Activated CD4-positive, alpha-beta memory T cell treated with anti-CD3 and anti-CD28 coated beads for 36 hours (primary cell): ENCODE measurements at places on chromosomes 3 and 15. TPM values are rescaled to one million over a fixed set of nuclear protein-coding genes. Genes with fewer than 3 reads are reported as not detected.

GRCh38 chr3:123295901-123296250 lies 94.1 kb downstream of the SEC22A start:
- no peaks in the 10 kb centered on the region for H3K27me3 ChIP-seq
- no peaks in the 10 kb centered on the region for H3K36me3 ChIP-seq
- DNase-seq: no peak

DNA sequence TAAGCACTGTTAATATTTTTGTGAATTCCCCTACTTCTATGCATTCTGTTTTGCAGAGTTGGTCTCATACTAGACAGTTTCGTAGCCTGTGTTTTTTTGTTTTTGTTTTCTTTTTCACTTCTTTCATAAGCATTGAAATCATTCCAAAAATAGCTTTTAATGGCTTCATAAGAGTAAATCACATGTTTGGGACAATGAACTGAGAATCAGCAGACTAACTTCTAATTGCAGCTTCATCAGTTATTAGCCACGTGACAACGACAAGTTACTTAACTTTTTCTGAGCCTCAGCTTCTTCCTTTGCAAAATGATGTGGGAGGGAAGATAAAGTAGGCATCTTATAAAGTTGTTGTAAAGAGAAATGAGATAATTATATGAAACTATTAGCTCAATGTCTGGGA lies 124.8 kb downstream of the LIPC start:
- H3K4me3 ChIP-seq: no peak overlapping the region
- H3K27ac ChIP-seq: no peak overlapping the region
- peaks cover 3% of the 10 kb centered on the region for H3K27me3 ChIP-seq
- no peaks in the 10 kb centered on the region for H3K36me3 ChIP-seq
- H3K4me1 ChIP-seq: no peaks in the 10 kb centered on the region

UBE2E1 gene
- total RNA-seq: 82.8 TPM

DNA sequence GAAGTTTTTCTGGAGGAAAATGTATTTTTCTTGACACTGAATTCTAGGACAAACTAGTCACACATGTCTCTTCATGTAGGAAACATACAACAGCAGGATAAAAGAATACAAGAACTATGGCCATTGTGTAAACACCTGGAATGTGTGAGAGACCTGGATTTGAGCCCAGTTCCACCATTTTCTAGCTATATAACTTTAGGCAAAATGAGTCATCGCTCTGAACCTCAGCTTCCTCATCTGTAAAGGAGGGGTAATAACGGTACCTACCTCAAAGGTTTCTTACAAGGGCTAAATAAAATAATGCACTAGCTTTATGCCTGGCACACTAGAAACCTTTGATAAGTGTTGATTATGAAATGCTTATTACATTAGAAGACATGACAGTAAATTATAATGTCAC lies 57.8 kb downstream of the RIOX2 start:
- no peak for DNase-seq
- peak overlapping the region; percentile 18 for H3K27ac ChIP-seq
- H3K36me3 ChIP-seq: peaks cover 34% of the 10 kb centered on the region
- no peak overlapping the region for H3K4me3 ChIP-seq
- H3K4me1 ChIP-seq: peaks cover 28% of the 10 kb centered on the region
- no peaks in the 10 kb centered on the region for H3K27me3 ChIP-seq

DNA sequence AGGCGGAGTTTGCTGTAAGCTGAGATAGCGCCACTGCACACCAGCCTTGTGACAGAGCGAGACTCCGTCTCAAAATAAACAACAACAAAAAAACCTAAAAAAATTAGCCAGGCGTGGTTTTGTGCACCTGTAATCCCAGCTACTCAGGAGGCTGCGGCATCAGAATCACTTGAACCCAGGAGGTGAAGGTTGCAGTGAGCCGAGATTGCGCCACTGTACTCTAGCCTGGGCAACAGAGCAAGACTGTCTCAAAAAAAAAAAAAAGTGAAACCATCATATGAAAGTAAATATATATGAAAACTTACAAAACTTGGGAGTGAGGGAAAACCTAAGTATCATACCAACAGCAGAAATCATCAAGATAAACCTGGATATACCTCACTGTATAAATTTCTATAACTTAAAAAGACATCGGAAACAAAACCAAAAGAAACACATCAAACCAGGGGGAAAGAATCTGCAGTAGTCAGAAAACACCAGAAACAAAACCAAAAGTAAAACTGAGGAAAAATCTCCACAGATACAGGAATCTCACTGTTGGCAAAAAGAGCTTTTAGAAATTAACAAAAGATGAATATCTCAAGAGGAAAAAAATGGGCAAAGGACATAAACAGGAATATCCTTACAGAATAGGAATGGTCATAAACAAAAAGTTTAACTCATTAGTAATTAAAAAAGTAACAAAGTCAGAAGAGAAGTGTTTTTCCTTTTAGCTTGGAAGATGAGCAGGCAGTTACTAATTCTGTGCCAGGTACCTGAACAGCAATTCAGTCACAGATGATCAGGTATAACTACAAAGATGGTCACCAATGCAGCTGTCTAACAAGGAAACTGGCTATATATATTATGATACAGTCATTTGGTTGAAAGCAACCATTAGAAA lies 41.3 kb downstream of the ETV5 start:
- H3K36me3 ChIP-seq: no peaks in the 10 kb centered on the region
- H3K27me3 ChIP-seq: peaks cover 28% of the 10 kb centered on the region
- H3K4me3 ChIP-seq: peak overlapping the region; percentile 47

DNA sequence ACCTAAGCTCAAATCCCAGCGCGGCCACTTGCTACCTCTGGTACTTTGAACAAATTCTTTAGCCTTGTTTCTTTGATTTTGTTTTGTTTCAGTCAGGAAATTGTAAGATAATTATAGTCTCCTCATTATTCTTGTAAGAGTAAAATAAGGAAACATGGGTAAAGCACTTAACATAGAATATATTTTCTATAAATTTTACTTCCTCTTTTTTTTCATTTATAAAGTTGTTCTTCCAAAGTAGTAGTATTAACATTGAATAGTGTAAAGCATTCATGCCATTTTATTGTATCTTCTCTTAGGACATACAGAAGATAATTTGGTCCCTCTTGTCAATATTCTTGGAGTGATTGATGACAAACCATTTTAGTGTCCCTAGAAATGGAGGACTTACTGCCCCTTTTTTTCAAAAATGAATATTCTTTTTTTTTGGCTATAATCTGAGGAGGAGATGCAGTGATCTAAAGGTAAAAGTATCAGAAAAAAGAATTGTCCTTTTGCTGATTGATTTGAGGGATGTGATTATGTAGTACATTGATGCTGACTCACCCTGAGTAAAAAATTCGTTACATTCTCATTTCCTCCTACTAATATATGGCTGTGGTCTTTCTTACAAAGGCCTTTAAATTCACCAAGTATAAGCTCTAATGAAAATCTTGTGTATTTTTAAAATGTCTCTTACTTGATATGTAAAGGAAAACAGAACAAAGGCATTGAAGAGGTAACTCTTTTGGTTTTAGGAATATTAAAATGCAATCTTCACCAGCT lies 51.0 kb downstream of the ALCAM start:
- H3K4me1 ChIP-seq: no peaks in the 10 kb centered on the region
- no peak overlapping the region for H3K27ac ChIP-seq
- no peak overlapping the region for H3K4me3 ChIP-seq
- no peaks in the 10 kb centered on the region for H3K27me3 ChIP-seq
